ENCODE measurements at places on chromosomes 3 and 15.
A peak's percentile ranks its signal among the peaks of the same experiment; 100 is the strongest.

DNA sequence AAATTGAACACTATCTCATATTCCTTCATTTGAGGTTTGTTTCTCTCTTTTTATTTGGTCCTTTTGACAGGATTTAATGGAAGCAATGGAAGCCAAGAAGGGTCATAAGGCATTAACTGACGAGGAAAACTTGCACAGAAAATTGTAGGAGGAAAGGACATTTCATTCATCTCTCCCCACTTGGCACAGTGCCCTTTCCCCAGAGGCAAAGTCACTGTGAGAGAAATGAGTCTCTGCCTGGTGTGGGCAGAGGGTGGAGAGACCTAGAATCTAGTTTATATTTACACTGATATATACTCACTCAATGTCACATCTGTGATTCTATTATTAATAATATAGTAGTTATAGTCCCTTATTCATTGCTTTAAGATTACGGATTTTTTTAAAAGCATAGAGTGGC, 324.6 kb upstream of the IL12A start:
- DNase-seq: no peak
- no peak overlapping the region for H3K4me3 ChIP-seq
- no peaks in the 10 kb centered on the region for H3K36me3 ChIP-seq

GRCh38 chr15:57427367-57427821, 51.1 kb downstream of the CGNL1 start:
- H3K4me3 ChIP-seq: no peak overlapping the region
- H3K36me3 ChIP-seq: no peaks in the 10 kb centered on the region
- H3K27me3 ChIP-seq: no peaks in the 10 kb centered on the region
- peak overlapping the region; percentile 11 for H3K27ac ChIP-seq
- no peaks in the 10 kb centered on the region for H3K4me1 ChIP-seq
- DNase-seq: peak; percentile 46

DNA sequence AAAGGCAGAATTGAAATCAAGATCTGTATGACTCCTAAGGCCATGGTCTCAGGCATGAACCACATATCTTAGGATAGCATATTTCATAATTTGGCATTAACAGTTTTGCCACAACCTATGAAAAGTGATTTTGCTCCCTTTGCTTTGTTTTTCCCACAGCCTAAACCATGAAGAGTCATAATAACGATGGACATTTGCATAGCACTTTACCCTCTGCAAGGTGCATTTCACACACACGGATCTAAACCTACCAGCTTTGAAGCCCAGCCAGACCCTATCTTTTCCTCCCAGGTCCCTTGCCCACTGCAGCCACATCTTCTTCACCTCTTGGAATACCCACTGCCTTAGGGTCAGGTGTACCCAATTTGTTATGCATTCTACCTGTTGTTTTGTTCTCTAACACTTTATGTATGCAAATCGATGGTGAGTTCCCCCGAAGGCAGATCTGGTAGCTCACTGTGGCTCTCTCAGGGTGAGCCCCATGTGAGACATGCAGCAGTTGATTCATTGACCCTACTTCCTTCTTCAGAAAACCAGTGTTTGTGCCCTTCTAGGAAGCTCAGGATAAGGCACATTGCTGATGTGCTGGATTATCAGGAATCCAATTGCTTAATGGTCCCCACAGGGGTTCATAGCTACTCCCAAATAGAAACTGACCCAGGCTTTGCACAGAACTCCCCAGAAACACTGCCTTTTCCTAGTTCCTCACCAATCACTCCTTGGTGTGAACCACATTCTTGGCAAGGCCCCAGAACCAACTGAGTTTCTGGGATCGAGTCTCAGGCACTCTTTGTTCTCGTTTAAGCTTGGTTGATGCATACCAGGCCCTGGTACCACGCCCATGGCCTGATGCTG, 8.7 kb downstream of the ARHGAP31 start:
- peaks cover 4% of the 10 kb centered on the region for H3K36me3 ChIP-seq
- H3K27me3 ChIP-seq: no peaks in the 10 kb centered on the region
- no peak overlapping the region for H3K27ac ChIP-seq
- no peaks in the 10 kb centered on the region for H3K4me1 ChIP-seq

DNA sequence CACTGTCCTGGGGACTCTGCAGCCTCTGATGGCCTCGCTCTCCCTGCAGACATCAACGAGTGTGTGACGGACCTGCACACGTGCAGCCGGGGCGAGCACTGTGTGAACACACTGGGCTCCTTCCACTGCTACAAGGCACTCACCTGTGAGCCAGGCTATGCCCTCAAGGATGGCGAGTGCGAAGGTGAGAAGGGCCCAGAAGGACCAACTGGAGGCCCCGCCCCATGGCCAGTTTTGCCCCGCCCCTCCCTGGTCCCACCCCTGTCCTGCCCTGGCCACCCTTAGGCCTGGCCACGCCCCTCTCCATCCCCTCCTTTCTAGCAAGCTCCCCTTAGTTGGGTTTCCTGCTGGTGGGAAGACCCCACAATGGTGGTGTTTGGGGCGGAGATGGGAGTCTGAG, 77.5 kb downstream of the FBLN2 start:
- H3K4me1 ChIP-seq: no peaks in the 10 kb centered on the region
- DNase-seq: no peak
- H3K27ac ChIP-seq: no peak overlapping the region
- no peak overlapping the region for H3K4me3 ChIP-seq

DNA sequence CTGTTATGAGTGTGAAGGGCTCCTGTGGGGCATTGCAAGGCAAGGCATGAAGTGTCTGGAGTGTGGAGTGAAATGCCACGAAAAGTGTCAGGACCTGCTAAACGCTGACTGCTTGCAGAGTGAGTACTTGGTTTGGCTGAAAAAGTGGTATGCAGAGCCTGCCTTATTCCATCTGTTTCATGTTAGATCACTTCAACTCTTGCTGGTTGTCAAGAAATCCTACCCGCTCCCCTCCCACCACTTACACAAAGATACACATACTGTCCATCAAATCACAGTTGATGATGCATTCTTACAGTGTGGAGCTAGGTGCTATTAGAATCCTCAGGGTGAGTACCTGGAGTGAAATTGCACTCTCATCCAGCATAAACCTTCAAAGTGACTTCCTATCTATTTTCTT, 272.1 kb downstream of the UNC13C start:
- H3K27me3 ChIP-seq: no peaks in the 10 kb centered on the region
- H3K36me3 ChIP-seq: no peaks in the 10 kb centered on the region
- DNase-seq: no peak
- no peak overlapping the region for H3K27ac ChIP-seq

DNA sequence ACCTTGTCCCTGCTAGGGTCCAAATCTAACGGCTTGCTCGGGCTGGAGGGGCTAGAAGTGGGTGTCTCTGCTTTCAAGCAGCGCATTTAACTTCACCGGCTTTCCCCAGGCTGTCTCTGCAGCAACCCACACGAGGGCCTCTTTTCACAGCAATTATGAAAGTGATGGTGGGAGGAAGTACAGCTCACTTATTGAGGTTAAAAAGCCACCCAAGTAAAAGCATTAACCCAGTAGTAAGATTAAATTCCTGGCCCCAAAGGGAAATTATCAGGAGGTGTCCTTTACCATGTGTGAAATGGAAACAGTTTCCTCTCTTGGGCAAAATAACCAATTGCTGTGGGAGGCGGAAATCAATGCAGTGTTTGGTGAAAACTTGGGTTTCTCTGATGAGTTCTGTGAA, 41.1 kb downstream of the NGRN start:
- no peak overlapping the region for H3K27ac ChIP-seq
- no peaks in the 10 kb centered on the region for H3K27me3 ChIP-seq
- H3K4me1 ChIP-seq: no peaks in the 10 kb centered on the region
- H3K36me3 ChIP-seq: no peaks in the 10 kb centered on the region

DNA sequence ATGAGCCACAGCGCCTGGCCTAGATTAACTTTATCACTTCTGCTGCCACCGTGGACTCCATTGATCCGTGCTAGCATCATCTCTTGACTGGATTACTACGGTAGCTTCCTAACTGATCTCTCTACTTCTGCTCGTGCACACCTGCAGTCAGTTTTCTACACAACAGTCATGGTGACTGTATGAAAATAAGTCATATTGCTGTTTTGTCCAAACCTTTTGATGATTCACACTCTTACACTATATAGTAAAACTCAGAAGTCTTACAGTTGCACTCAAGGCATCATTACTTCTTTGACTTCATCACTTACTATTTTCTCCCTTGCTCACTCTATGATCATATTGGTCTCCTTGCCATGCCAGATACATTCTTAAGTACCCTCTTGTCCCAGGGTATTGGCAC, 10.1 kb downstream of the PDCD6IP start:
- no peak overlapping the region for H3K27ac ChIP-seq
- H3K27me3 ChIP-seq: no peaks in the 10 kb centered on the region
- peaks cover under 1% of the 10 kb centered on the region for H3K36me3 ChIP-seq
- H3K4me1 ChIP-seq: peaks cover 48% of the 10 kb centered on the region
- no peak overlapping the region for H3K4me3 ChIP-seq

- no peaks in the 10 kb centered on the region for H3K4me1 ChIP-seq
- H3K36me3 ChIP-seq: peaks cover 15% of the 10 kb centered on the region
- no peak overlapping the region for H3K4me3 ChIP-seq
- no peak for DNase-seq
Measured at GRCh38 chr15:61869656-61870055, 190.6 kb downstream of the VPS13C start.

- H3K4me3 ChIP-seq: no peak overlapping the region
- peaks cover 50% of the 10 kb centered on the region for H3K27me3 ChIP-seq
- H3K27ac ChIP-seq: no peak overlapping the region
- no peaks in the 10 kb centered on the region for H3K36me3 ChIP-seq
- no peak for DNase-seq
- no peaks in the 10 kb centered on the region for H3K4me1 ChIP-seq
Measured at GRCh38 chr15:89499156-89499555, 2.8 kb upstream of the RHCG start.

DNA sequence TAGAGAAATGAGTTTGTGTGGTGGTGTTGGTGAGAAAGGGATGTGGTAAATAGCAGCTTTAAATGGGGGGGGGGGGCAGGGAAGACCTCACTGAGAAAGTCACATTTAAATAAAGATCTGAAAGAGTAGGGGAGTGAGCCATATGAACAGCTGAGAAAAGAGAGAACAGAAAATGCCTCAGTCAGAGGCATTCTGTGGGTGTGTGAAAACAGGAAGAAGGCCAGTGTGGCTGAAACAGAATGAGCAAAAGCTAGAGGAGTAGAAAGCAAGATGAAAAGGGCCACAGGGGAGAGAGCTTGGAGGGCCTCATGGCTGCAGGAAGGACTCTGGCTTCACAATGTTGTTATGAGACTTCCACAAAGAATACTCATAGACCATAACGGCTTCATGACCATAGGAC, 783.3 kb downstream of the ZPLD1 start:
- no peaks in the 10 kb centered on the region for H3K36me3 ChIP-seq
- no peak for DNase-seq
- no peak overlapping the region for H3K4me3 ChIP-seq
- H3K27ac ChIP-seq: no peak overlapping the region
- H3K27me3 ChIP-seq: no peaks in the 10 kb centered on the region

GRCh38 chr3:152964911-152965609, 130.1 kb downstream of the P2RY1 start:
- H3K27me3 ChIP-seq: no peaks in the 10 kb centered on the region
- H3K4me1 ChIP-seq: no peaks in the 10 kb centered on the region
- DNase-seq: no peak
- H3K4me3 ChIP-seq: no peak overlapping the region
- H3K27ac ChIP-seq: no peak overlapping the region
- H3K36me3 ChIP-seq: no peaks in the 10 kb centered on the region

- H3K36me3 ChIP-seq: no peaks in the 10 kb centered on the region
- H3K27ac ChIP-seq: no peak overlapping the region
- no peak for DNase-seq
- no peaks in the 10 kb centered on the region for H3K27me3 ChIP-seq
- H3K4me1 ChIP-seq: no peaks in the 10 kb centered on the region
Measured at GRCh38 chr3:40576396-40576795, 51.6 kb downstream of the ZNF621 start.

DNA sequence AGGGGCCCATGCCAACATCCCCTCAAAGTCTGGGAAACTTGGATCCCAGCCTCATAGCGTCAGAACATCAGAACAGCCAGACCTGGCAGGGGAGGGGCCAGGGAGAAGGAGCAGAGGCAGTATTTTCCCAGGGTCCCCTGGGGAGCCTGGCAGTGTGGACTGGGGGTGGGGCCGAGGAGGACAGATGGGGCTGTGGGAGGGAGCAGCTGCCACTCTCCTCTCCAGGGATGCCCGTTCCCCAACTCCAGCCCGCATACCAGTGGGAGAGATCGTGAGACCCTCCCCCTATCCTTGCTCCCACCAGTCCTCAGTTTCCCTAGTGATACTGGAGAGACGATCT, 6.5 kb upstream of the DNAJB8 start:
- DNase-seq: no peak
- peaks cover 45% of the 10 kb centered on the region for H3K27me3 ChIP-seq
- no peaks in the 10 kb centered on the region for H3K36me3 ChIP-seq
- no peak overlapping the region for H3K27ac ChIP-seq

GRCh38 chr15:58501006-58501405, 69.2 kb downstream of the LIPC start:
- no peaks in the 10 kb centered on the region for H3K27me3 ChIP-seq
- H3K36me3 ChIP-seq: no peaks in the 10 kb centered on the region
- H3K27ac ChIP-seq: no peak overlapping the region
- H3K4me3 ChIP-seq: no peak overlapping the region
- H3K4me1 ChIP-seq: no peaks in the 10 kb centered on the region

DNA sequence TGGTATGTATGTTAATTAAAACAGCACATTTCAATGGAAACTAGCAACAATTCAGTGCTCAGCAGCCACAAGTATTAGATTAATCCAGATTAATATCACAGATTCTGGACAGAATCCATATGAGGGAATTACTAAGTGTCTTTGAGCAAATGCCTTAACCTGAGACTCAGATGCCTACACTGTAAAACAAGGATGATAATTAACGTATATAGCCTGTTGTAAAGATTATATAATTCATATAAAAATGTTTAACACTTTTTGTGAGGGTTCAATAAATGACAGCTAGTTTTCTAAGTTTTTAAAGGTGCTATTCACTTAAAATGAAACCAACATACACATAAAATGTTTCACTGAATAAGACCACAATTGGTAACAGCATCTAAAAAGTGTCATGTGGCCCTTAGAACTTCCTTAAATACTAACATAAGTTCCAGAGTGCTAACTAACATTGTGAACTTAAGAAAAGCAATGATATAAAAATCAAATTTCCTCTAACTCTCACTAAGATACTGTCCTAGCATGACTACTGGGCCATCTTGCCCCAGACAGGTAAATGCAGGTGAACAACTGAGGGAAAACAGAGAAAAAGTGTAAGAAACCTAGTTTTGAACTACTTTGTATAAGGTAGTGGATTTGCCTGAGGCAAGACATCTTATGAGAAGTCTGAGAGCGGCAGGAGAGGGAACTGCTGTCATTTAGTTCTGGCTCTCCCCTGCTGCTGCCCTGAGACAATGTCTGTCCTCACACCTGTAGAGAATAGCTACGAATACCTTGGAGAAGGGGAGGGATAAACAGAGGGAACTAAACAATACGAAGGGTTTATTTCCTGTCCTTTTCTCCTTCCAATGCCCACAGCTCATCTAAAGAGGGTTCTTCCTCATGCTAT, 151.3 kb downstream of the ADAM10 start:
- H3K27me3 ChIP-seq: no peaks in the 10 kb centered on the region
- no peak for DNase-seq
- no peak overlapping the region for H3K4me3 ChIP-seq
- peak overlapping the region; percentile 38 for H3K27ac ChIP-seq
- no peaks in the 10 kb centered on the region for H3K36me3 ChIP-seq

- no peaks in the 10 kb centered on the region for H3K4me1 ChIP-seq
- no peak overlapping the region for H3K27ac ChIP-seq
- no peak for DNase-seq
- H3K27me3 ChIP-seq: no peaks in the 10 kb centered on the region
Measured at GRCh38 chr15:35089551-35089950, 4.5 kb upstream of the NANOGP8 start.
